HL-60 (cell line): ENCODE measurements at places on chromosomes 1 and 21.
A peak's percentile ranks its signal among the peaks of the same experiment; 100 is the strongest.

- no peak for DNase-seq
These were observed 29.1 kb downstream of the SKI start for GRCh38 chr1:2257245-2257627.

DNA sequence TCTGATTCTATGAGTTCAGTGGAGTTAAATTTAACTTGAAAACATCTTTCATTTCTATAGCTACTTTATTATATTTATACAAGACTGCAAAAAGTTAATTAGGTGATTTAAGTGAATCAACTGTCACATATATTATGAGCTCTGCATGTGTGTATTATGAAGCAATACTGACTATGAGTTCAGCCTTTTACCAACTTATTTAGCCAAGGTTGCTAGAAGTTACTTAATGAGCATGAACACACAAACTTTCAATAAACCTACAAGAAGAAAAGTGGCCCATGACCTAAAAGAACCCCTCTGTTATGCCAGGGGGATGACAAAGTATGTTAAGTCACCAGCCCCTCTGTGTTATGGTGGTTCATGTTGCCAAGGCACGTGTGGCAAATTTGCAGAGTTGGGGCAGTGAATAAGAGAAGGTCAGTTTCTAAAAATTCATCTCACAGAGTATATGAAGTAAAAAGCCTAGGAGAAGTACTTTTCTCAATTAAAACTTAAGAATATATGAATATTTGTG, 86.7 kb upstream of the LYPLAL1 start:
- DNase-seq, result peak; percentile 7

DNA sequence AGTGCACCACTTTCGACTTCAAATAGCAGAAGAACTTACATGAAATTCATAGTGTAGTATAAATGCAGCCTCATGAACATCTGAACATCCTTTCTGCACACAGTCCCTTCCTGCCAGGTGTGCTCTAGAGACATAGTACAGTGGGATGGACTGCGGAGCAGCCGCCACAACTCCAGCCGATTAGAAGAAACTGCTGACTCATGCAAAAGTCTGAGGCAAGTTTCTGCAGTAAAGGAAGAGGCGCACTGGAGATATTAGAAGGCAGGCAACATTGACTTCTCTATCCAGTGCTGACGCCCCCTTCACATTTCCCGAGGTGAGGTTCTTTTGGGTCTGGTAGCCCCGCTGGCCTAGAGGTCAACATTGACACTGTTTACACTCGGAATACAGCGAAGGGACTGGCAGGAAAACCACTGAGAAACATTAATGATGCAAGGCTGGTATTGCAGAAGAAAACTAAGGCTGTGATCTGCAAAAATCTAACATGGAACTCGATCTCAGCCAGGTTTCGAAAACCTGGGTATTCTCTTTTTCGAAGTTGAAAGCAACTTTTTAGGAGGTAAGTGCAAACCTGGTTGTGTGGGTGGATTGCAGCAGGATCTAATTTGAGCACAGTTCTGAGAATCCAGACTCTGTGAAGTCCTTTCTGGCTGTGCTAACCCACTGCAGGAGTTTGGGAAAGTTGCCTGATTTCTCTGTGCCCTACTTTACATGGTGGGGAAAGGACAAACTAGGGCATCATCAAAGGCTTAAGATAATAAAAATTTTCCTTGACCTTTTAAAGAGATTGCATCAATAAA, 90.7 kb downstream of the CDC7 start:
- DNase-seq, result peak; percentile 34

DNA sequence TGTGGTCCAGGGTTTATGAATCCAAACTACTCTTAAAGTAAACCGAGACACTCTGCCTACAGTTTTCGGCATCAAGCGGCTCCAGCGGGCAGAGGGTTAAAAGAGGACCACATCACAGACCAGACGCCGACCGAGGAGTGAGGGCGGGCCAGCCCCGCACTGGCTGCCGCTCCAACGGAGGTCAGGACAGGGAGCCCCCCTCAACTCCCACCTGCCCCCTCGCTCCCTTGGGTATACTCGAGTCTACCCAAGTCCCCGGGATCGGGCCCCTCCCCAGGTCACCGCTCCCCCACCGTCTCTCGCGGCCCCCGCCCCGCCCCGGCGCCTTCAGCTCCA, 312 bp downstream of the ARNT start:
- DNase-seq, result no peak

DNA sequence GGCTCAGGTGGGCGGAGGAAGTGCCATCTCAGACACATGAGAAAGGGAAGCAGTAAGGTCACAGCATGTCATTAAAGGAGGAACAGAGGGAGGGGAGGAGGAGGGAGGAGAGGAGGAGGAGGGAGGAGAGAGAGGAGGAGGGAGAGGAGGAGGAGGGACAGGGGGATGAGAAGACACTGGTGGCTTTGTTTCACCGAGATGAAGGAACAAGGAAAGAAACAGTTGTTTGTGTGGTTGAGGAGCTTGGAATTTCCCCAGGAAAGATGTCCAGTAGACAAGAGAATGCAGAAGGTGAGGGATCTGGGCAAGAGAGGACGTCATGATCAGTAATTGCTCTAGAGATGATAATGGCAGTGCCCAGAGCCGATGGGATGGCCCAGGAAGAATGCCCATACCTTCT, 97.7 kb downstream of the AJAP1 start:
- no peak for DNase-seq

- DNase-seq, result peak; percentile 6
These were observed 46.5 kb downstream of the NCF2 start for GRCh38 chr1:183543619-183544204.

- DNase-seq, result no peak
These were observed 13.3 kb downstream of the SLC6A17 start for GRCh38 chr1:110163591-110163990.

DNA sequence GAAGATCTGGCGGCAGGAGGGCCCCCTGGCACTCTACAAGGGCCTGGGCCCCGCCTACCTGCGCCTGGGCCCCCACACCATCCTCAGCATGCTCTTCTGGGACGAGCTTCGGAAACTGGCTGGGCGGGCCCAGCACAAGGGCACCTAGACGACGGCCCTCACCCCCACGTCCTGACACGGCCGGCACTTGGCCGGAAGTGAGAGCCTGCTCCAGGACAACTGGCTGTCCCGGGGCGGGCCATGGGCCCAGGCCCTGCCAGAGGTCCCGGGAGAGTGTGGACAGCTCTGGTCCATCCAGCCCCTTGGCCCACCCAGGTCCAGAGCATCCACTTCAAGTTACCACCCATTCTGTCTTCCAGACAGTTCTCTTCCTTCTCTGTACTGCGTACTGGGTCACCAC, 3.0 kb upstream of the TMEM82 start:
- no peak for DNase-seq

DNA sequence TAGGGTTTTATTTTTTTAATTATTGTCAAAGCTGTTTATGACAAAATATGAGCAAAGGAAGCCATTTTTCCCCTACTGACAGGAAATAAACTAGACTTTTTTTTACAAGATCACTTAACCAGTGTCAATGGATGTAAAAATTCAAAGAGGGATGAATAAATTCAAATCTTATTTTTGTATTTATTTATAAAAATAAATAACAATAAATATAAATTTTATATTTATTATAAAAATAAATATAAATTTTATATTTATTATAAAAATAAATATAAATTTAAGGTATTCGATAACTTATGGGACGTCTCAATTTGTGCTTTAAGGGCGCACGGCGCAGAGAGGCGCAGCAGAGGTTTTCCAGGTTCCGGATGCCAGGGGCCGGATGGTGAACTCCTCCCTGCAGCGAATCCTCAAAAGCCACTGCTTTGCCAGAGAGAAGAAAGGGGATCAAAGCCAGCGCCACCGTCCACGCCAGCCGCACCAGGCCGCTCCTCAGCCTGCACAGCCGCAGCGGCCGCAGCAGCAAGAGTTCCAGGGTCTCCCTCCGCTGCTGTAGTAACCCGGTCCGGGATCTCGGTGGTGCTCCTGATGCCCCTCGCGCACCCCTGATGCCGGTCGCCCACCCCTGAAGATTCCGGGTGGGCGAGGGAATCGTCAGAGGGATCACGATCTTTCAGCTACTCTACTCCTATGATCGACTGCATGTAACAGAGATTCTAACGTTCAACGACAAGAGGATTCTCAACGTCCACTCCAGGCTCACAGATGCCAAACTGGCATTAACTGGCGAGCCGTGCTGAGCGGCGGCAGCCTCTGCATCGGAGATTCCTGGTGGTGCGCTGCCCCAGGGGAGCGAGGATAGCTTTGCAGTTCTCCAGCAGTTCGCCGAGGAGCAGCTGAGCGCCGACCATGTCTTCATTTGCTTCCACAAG, 28.5 kb upstream of the RLF start:
- DNase-seq, result no peak

- no peak for DNase-seq
These were observed 22.8 kb downstream of the TMCO4 start for GRCh38 chr1:19776933-19777332.

- no peak for DNase-seq
These were observed 35.8 kb downstream of the PIK3CD start for GRCh38 chr1:9687120-9687873.

- DNase-seq, result no peak
These were observed 8.4 kb downstream of the ADARB1 start for GRCh38 chr21:45082736-45083135.

GRCh38 chr1:172041742-172042141, 200.4 kb downstream of the DNM3 start:
- DNase-seq, result no peak

DNA sequence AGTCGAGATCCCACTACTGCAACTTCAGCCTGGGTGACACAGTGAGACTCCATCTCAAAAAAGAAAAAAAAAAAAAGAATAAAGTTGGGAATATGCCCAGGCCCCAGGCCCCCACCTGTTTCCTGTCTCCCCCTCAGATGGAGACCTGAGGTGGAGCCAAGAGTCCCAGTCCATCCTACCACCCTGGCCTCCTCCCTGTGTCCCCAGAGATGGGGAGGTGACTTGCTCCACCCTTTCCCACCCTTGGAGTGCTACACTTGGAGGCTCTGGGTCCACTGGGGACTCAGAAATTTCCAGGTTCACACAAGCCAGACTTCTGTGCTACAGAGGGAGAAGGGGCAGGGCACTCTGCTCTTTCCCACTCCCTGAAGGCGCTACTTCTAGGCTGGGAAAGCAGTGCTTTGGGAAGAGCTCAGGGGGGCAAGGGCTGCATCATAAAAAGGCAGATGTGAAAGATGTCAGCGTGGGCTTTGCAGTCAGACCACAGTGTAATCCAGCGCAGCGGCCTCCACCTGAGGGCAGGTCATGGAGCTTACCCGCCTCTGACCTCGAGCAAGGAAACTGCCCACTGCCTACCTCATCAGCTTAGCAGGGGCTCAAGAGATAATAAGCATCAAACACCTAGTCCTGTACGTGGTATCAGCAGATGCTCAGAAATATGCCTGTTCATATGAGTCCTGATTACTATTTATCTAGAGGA, 13.4 kb downstream of the TMEM63A start:
- DNase-seq, result no peak

GRCh38 chr1:181386951-181387350, 96.4 kb upstream of the CACNA1E start:
- DNase-seq, result no peak

DNA sequence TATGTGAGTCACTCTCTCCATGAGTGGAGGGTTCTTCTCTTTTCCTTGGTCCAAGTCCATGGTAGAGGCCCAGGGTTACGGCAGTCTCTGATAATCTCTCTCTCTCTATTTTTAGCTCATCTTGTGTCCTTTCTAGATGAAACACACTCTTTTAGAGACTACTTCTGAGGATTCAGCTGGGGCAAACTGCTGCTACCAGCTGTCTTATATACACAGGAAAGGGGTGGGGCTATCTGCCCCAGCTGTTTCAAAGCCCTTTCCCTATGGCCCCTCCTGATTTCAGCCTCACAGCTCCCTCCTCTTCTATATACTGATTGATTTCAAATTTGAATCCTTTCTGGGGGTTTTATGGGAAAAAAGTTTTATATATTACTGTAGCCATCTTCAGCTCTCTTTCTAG, 324.8 kb downstream of the RWDD3 start:
- no peak for DNase-seq

DNA sequence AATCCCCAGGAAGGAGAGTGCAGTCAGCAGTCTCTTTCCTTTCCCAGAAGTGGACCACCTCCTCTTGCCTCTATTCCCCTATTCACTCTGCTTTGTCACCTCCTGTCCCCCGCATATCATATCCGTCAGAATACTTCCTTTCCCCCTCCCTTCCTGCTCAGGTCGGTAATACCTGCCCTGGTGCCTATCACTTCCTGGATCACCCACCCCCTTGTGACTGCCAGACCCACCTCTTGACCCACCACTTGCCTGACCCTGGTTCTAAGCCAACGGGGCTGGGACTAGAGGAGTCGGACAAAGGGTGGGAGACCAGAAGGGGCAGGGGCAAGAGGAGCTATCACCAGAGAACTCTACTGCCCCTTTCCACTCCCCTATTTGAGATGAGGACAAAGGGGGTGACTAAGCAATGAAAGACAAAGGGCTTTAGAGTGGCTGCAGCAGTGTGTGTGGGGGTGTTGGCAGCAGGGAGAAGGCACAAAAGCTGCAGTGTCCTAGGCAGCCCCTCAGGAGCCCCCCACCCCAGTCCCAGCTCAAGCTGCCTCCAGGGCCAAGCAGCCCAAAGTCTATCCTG, 1.7 kb upstream of the ADAMTS4 start:
- no peak for DNase-seq

- DNase-seq, result no peak
These were observed 20.1 kb downstream of the GALNT2 start for GRCh38 chr1:230087028-230087716.

DNA sequence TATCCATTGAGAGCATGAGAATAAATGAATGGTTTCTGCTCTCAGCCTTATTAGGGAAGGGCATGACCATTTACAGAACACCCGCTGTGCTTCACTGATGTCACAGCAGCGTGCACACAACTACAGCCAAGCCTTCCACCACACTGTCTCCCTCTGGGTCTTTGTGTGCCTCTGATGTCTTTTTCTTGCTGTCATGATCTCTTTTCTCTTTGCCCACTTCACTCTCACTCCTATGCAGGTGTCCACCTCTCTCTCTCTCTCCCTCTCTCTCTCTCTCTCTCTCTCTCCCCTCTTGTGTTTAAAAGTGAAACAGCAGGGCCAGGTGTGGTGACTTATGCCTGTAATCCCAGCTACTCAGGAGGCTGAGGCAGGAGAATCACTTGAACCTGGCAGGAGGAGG, 232.5 kb upstream of the JUN start:
- no peak for DNase-seq

- no peak for DNase-seq
These were observed 14.5 kb downstream of the AIDA start for GRCh38 chr1:222697826-222698225.

GRCh38 chr1:51044199-51044598, 57.8 kb upstream of the C1orf185 start:
- DNase-seq, result no peak

GRCh38 chr1:156508205-156508954, 7.8 kb upstream of the MEF2D start:
- DNase-seq, result no peak

- DNase-seq, result no peak
These were observed 17.8 kb upstream of the TDRD10 start for GRCh38 chr1:154483941-154484803.
